ENCODE measurements at places on chromosomes 2 and 18.

DNA sequence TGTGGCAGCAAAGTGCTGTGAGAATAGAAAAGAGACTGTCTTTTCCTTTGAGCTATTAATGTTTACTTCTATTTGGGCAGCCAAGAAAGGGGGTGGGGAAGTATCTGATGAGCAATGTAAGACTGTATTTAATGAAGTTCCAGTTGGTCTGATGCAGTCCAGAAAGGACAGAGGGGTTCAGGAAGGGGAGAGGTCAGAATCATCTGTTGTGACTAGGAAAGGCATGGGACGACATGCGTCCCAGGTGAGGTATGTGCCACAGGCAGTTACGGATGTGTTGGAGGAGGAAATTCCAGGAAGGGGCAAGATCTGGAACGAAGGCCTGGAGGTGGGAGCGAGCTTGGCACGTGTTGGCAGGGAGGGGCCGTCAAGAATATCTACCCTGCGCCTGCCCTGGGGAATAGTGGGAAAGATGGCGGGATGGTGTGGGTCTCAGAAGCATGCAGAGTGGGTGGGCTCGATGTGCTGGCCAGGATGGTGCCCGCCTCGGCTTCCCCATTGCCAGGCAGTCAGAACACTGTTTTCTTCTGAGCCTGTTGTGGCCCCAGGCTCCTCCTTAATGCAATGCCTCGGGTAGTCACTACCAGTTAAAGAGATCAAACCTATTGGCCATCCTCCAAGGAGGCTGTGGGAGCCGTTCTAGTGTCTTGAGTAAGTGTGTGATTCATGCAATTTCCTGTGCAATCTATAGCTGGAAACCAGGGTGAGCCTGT is 57.8 kb upstream of the TXNDC2 start:
- DNase-seq: no peak

DNA sequence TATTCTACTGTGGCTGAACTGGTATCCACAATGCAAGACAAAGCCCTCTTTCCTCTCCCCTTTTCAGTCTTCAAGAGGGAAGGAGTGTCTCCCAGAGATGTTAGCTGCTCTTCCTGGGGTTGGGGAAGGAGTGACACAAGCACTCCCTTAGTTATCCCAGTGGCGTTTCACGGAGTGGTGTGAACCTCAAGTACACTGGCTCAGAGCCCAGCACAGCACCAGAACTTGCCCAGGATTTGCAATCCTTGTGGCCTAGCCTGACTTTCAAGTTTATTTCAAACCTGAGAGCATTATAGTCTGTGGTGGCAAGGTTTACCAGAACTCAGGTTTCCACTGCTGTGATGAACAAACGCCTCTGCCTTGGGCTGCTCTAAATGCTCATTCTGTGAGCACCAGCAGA is 162.5 kb downstream of the CCDC102B start:
- no peak for DNase-seq

GRCh38 chr2:96485350-96485749 is 19.8 kb downstream of the NEURL3 start:
- DNase-seq: no peak

DNA sequence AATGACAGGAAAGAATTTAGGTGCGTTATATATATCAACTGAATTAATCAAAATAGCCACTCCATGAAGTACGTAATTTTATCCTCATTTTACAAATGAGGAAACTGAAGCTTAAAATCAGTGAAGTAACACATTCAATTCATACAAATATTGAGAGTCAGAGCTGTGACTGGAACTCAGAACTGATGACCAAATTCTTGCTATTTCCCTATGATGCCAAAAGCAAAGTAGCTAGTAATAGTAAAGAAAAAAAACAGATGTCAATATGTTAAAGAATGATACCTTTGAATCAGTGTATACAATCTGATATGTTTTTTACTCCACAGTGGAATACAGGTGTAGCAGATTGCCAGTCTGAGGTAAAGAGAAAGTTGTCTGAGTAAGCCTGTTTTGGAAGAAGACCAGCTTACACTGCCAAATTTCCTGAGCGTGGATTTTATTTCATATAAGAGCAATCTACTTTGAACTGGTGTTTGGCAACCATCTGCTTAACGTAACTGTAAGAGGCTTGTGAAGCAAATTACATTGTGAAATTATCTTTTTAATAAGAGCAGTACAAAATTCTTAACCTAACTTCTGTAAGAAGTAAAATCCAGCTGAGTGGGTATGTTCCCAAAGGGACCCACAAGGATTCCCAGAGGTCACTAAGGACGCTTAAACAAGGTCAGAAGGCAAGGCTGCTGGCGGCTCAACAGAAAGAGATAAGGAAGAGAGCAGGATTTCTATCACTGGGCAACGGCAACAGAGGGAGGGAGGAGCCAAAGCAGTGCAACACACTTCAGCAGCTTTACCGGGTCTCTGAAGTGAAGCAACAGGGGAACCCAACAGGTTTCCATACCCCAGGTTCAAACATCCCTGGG is 85.6 kb downstream of the IKZF2 start:
- DNase-seq: no peak

GRCh38 chr2:142914507-142915313 is 37.2 kb downstream of the KYNU start:
- no peak for DNase-seq

GRCh38 chr2:240573071-240573515 is 4.8 kb downstream of the RNPEPL1 start:
- DNase-seq: no peak

- DNase-seq: no peak
Observed at GRCh38 chr2:115389898-115390565, 947.6 kb downstream of the DPP10 start.

GRCh38 chr2:42835577-42836371 is 43.4 kb upstream of the HAAO start:
- DNase-seq: no peak

DNA sequence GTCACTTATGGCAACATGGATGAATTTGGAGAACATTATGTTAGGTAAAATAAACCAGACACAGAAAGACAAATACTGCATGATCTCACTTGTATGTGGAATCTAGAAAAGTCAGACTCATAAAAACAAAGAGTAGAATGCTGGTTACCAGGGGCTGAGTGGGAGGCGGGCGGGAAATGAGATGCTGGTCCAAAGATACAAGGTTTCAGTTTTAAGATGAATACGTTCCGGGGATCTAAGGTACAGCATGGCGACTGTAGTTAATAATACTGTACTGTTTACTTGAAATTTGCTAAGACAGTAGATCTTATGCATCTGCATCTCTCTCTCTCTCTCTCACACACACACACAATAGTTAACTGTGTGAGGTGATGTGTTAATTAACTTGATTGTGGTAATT is 14.2 kb downstream of the FAM110C start:
- DNase-seq: peak; percentile 72

GRCh38 chr2:238396663-238397062 is 30.1 kb upstream of the ASB1 start:
- DNase-seq: no peak

DNA sequence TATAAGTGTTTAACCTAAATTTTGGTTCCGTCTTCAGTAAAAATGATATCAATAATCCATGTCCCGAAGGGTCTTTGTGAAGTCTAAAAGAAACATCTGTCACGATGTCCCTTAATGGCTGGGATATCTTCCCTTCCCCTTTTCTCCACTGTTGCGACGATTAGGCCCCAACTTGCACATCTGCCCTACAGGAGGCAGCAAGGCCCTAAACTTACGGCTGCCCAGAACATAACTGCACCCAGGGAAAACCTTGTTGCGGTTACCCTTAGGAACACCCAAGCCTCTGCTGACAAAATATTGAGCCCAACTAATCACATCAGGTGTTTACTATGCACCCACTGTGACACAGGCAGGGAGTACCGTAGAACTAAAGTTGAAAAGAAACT is 1.3 kb upstream of the SMAD2 start:
- no peak for DNase-seq

DNA sequence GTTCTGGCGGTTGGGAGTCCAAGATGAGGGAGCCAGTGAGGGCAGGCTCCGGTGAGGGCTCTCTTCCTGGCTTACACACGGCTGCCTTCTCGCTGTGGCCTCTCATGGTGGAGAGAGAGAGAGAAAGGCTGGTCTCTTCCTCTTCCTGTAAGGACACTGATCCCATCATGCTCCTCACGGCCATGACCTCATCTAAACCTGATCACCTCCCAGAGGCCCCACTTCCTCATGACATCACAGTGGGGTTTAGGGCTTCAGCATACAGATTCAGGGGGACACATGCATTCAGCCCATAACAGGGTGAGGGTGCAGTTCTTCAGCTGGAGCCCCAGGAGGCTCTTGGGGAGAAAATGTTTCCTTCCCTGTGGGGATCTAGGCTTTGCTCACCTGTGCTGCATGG is 29.2 kb downstream of the AGAP1 start:
- DNase-seq: no peak

- DNase-seq: no peak
Observed at GRCh38 chr2:169768262-169768995, 30.2 kb upstream of the SSB start.

DNA sequence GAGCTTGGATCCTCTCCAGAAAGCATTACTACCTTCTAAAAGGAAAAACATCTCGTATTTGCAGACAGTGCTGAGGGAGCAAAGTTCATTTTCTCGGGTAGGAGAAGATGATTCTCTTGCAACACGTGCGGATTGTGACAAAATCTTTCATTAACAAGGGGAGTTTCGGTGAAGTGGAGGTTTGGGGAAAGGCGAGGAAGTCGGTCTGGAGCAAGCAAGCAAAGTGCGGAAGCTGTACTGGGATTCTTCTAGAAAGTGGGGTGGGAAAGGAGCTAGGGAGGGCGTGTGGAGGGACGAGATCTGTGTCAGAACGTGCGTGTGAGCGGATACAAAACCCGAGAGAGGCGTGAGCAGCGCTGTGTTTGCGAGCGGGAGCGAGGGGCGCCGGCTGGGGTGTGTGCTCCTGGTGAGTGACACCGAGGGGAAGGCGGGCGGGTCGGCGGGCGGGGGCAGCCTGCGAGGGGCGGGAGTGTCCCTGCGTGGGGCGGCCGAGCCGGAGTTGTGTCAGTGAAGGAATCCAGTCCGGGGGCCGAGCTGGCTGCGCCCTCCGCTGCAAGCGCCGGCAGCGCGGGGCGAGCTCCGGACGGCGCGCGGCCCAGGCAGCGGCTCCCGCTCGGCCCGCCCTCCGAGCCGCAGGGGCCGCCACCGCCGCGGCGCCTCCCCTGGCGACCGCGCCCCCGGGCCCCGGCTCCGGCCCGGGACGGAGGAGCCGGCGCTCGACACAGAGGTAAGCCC is at the start of gene SPATS2L:
Gene SPATS2L, plus strand, starts transcription at position 498 of the 735 bp plus-strand sequence. CDS start 82,552 bp downstream, outside the sequence.
- DNase-seq: peak; percentile 59

- no peak for DNase-seq
Observed at GRCh38 chr2:199258291-199258690, 199.4 kb downstream of the SATB2 start.

All from T-helper 2 cell treated with Interferon-gamma antibody and Interleukin-4, amounts not matched to agents 5 μg/mL and 100 μg/mL, for 36 hours (primary cell).